ENCODE measurements at places on chromosomes 7 and 10.

GRCh38 chr7:30226614-30227268 lies 57.7 kb upstream of the ZNRF2 start:
- H3K4me1 ChIP-seq, result no peaks in the 10 kb centered on the region
- H3K4me3 ChIP-seq, result no peak overlapping the region
- DNase-seq, result no peak
- H3K36me3 ChIP-seq, result no peaks in the 10 kb centered on the region
- no peaks in the 10 kb centered on the region for H3K27me3 ChIP-seq

DNA sequence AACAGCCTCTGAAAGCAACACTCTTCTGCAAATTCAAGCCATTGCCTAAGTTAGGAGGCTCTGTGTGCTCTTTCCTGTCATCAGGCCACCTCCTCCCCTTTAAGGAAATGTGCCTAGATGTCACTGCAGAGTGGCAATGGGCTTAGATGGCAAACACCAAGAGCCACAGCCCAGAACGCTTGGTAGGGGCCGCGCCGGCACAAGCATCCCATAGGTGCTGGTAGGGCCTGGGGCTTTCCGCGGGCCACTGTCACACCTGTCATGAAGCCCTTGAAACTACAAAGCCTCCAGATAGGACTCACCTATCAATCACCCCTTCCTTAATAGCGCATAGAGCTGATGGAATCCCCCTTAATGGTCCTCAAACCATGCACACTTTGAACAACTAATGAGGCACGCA lies 299.9 kb downstream of the GRID1 start:
- H3K36me3 ChIP-seq, result no peaks in the 10 kb centered on the region
- no peaks in the 10 kb centered on the region for H3K4me1 ChIP-seq
- H3K27ac ChIP-seq, result no peak overlapping the region

DNA sequence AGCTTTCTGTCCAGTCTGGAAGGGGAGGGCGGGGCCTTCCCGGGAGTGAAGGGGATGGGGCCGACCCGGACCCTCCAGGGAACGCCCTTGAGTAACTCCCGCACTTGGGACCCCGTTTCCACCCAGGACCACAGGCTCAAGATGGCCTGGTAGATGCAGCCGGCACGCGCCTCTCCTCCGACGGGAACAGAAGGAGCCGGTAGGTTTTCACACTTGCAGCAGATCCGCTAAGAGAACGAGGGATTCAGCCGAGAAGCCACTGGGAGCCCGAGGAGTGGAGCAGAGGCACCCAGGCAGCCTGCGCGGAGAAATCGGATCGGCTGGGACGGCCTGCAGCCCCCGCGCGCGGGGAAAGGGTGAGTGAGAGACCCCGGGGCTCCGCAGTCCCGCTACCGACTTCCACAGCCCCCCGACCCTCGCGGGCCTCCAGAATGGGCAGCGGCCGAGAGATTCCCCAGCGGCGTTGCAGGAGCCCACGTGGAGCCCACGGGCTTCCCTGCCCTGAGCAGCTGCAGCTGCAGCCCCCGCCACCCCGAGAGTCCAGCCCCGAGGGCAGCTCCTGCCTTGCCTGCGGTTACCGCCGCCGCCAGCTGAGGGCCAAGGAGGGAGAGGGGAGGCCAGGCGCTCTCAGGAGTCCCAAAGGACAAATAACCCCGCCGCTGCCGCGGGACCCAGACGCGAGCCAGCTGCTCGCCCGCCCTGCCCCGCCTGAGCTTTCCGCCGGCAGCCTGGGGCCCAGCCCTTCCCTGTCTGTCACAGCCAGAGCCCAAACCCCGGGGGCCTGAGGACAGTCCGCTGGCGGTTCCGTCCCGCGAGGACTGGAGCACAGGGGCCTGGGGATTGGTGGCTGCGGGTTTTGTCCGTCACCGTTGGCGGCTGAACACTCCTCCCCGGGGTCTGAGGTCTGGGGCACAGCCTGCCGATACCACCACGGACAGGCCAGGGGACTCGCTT lies 21.8 kb downstream of the IFT22 start:
- no peaks in the 10 kb centered on the region for H3K4me1 ChIP-seq
- H3K27ac ChIP-seq, result no peak overlapping the region
- DNase-seq, result no peak
- H3K4me3 ChIP-seq, result no peak overlapping the region

GRCh38 chr10:91049988-91050360 lies 129.1 kb upstream of the ANKRD1 start:
- H3K36me3 ChIP-seq, result no peaks in the 10 kb centered on the region
- no peaks in the 10 kb centered on the region for H3K4me1 ChIP-seq

DNA sequence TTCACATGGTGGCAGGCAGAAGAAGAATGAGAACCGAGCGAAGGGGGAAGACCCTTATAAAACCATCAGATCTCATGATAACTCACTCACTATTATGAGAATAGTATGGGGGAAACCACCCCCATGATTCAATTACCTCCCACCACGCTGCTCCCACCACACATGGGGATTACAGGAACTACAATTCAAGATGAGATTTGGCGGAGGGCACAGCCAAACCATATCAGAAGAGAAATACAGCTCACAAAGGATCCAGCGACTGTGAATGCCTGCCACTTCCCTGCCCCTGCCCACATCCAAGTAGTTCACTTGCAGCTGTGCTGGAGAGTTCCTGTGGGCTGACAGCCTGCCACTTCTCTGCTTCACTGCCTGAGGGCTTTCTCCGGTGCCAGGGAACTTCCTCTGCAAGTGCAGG lies 148.7 kb downstream of the C7orf25 start:
- DNase-seq, result no peak
- no peaks in the 10 kb centered on the region for H3K4me1 ChIP-seq
- H3K27ac ChIP-seq, result no peak overlapping the region
- no peaks in the 10 kb centered on the region for H3K27me3 ChIP-seq
- no peaks in the 10 kb centered on the region for H3K36me3 ChIP-seq
- no peak overlapping the region for H3K4me3 ChIP-seq

DNA sequence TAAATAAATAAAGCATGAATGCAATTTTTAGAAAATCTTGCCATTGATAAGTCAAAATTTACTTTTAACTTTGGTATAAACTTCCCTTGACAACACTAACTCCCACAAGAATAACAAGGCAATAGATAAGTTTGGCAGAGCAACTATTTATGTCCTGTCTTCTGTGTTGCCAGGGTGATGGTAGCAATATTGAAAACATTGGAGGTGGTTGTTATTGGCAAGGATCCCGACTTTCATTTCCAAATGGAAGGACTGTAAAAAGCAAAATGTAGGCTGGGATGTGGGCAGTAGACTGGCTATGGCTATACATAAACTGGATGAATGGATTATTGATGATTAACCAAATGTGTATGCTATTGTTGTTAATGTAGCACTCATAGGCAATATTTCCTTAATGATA lies 134.9 kb upstream of the CACNA2D1 start:
- H3K4me3 ChIP-seq, result no peak overlapping the region
- DNase-seq, result no peak
- H3K36me3 ChIP-seq, result no peaks in the 10 kb centered on the region
- no peaks in the 10 kb centered on the region for H3K4me1 ChIP-seq

GRCh38 chr10:93190372-93190771 lies 116.7 kb downstream of the CYP26A1 start:
- H3K36me3 ChIP-seq, result no peaks in the 10 kb centered on the region
- H3K27ac ChIP-seq, result no peak overlapping the region
- H3K4me1 ChIP-seq, result no peaks in the 10 kb centered on the region
- no peaks in the 10 kb centered on the region for H3K27me3 ChIP-seq

DNA sequence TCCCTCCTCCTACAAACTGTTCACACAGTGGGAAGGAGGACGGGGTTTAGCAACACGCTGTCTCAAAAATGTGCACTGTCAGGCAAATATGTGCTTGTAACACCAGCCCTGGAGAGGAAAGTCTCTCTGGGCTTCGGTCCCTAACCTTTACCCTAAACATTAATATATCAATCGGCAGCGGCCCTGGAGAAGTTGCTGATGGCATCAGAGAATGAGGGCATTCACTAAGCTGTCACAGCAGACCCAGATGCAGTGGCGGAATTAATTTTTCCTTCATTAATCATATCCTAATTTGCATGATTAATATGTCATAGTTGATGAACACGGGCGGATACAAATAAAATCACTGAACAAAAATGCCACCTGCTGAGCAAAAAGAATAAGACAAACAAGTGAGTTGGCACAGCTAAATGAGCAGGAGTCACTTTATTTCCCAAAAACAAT lies 45.2 kb upstream of the INSIG1 start:
- no peak for DNase-seq
- no peaks in the 10 kb centered on the region for H3K4me1 ChIP-seq
- H3K27me3 ChIP-seq, result no peaks in the 10 kb centered on the region
- no peak overlapping the region for H3K4me3 ChIP-seq

GRCh38 chr10:21533467-21534279 lies at the start of gene MLLT10:
TSS of gene MLLT10 (plus strand) at chr10:21534232. CDS start at chr10:21534645, 413 bp downstream.
- DNase-seq, result peak; percentile 92
- H3K27ac ChIP-seq, result peak within 1 kb of the TSS; percentile 83
- H3K4me3 ChIP-seq, result peak within 1 kb of the TSS; percentile 81
- peaks cover 2% of the 10 kb centered on the region for H3K36me3 ChIP-seq
- H3K4me1 ChIP-seq, result peaks cover 15% of the 10 kb centered on the region

GRCh38 chr7:44664780-44665461 lies 58.5 kb downstream of the OGDH start:
- no peak overlapping the region for H3K27ac ChIP-seq
- H3K36me3 ChIP-seq, result peaks cover 11% of the 10 kb centered on the region
- DNase-seq, result no peak
- no peaks in the 10 kb centered on the region for H3K4me1 ChIP-seq
- no peak overlapping the region for H3K4me3 ChIP-seq

GRCh38 chr7:82745117-82745516 lies 301.5 kb upstream of the CACNA2D1 start:
- H3K4me3 ChIP-seq, result no peak overlapping the region
- H3K36me3 ChIP-seq, result no peaks in the 10 kb centered on the region
- H3K27me3 ChIP-seq, result no peaks in the 10 kb centered on the region

DNA sequence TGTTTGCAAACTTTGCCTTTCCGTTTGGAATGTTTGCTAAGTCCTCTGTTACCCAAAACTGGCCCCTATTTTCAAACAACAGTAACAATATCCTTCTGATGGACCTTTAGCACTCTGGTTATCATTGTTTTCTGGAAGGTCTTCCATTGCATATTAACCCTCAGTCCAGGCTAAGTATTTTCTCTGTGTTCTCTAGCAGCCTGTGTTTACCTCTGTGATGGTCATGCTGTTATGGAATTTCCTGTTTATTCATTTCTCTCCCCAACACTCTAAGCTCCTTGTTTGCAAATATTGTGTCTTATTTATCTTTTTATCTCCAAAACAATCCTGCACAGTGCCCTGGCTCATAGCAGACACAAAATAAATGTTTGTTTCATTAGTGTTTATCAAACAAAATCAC lies 560.3 kb downstream of the ATRNL1 start:
- no peak overlapping the region for H3K4me3 ChIP-seq
- no peaks in the 10 kb centered on the region for H3K36me3 ChIP-seq
- DNase-seq, result no peak
- H3K27me3 ChIP-seq, result no peaks in the 10 kb centered on the region
- no peak overlapping the region for H3K27ac ChIP-seq
- no peaks in the 10 kb centered on the region for H3K4me1 ChIP-seq

DNA sequence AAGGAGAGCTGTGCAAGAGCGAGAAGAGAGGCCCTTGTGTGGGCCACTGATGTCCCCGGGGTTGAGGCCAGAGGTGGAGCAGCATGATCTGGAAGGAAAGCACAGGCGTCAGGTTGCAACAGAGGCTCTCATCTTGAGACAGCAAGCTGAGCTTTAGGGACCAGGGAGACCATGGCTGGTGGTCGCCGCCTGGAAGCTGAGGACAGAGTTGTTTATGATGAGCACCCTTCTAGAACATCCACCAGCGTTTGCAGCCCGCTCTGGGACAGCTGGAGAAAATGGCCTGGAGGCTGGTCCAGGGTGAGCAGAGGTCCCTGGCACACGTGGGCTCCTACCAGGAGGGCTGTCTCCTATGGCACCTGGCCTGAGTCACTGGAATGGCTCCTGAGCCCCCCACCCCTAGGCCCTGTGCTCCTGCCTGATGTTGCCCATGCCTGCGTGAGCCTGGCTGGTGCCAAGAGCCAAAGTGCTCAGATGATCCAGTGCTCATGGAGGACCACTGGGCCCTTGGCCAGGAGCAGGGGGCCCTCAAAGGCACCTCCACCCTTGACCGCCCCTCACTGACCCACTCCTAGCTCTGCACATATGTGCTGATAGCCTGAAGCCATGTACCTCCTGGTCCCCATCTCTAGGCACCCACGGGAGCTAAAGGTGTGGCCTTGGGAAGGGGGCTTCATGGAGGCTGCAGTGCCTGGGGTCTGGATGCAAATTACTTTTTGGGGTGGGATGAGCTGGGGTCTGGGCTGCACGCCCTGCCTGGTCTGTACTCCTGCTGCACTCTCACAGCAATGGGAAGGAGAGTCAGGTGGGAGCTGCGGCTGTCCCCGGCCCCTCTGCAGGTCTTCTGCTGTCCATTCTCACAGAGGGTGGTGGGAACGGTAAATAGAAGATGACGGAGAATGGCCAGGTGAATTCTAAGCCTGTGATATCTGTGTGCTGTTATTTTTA lies 40.1 kb upstream of the RET start:
- no peak for DNase-seq
- H3K27me3 ChIP-seq, result no peaks in the 10 kb centered on the region
- no peak overlapping the region for H3K27ac ChIP-seq
- no peaks in the 10 kb centered on the region for H3K4me1 ChIP-seq
- no peak overlapping the region for H3K4me3 ChIP-seq

DNA sequence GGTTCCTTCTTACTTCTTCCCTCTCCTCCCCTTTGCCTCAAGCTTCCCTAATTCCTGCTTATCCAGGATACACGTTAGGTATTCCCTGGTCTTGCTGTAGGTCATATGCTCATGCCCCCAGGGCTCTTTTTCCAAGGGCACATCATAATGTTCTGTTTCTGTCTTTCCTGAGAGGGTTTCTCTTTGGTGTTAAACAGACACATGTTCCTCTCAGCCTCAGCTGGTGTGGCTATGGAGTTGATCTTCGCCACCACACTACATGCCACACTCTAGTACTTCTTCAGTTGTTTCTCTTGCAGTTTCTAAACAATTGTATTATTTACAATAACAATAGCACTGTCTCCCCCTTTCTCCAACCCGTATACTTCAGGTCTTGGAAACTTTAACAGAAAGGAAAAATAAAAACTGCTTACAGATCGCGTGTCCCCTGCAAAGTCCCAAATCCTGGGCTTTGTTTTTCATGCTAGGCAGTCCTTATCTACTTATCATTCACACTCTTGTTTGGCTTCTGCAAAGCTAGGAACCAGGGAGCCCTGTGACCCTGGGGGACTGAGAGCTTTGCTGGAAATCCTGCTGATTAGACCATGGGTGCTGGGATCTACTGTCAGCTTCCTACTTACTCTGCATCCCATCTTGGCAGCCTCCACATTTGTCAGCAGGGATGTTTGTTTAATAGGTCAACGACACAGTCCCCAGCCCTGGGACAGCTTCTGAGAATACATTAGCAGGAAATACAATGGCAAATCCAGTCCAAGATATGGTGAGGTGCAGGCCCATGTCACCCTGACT lies 193.9 kb upstream of the BMPER start:
- no peaks in the 10 kb centered on the region for H3K27me3 ChIP-seq
- H3K4me3 ChIP-seq, result no peak overlapping the region
- H3K4me1 ChIP-seq, result no peaks in the 10 kb centered on the region
- no peaks in the 10 kb centered on the region for H3K36me3 ChIP-seq
- no peak for DNase-seq

GRCh38 chr10:26439406-26440087 lies 1.4 kb downstream of the APBB1IP start:
- H3K27ac ChIP-seq, result peak overlapping the region; percentile 91
- peaks cover 16% of the 10 kb centered on the region for H3K4me1 ChIP-seq
- H3K27me3 ChIP-seq, result no peaks in the 10 kb centered on the region
- H3K4me3 ChIP-seq, result peak overlapping the region; percentile 95
- DNase-seq, result peak; percentile 34
- H3K36me3 ChIP-seq, result no peaks in the 10 kb centered on the region

- H3K4me1 ChIP-seq, result no peaks in the 10 kb centered on the region
- no peaks in the 10 kb centered on the region for H3K36me3 ChIP-seq
- no peaks in the 10 kb centered on the region for H3K27me3 ChIP-seq
- no peak overlapping the region for H3K27ac ChIP-seq
- no peak for DNase-seq
- no peak overlapping the region for H3K4me3 ChIP-seq
Observed at GRCh38 chr7:2181077-2181854, 51.5 kb downstream of the MAD1L1 start.
